ENCODE measurements at places on chromosomes 1 and 21. TPM values are rescaled to one million over a fixed set of nuclear protein-coding genes. Genes with fewer than 3 reads are reported as not detected.

The HFM1 gene
- polyA plus RNA-seq, result 0.77 TPM

The LRRC53 gene
- not detected for polyA plus RNA-seq

The EPHB2 gene
- polyA plus RNA-seq, result 2.6 TPM

The TMEM51 gene
- 21.5 TPM for polyA plus RNA-seq
